Upper lobe of right lung (tissue), 1 donor: ENCODE measurements at places on chromosomes 4 and X.

DNA sequence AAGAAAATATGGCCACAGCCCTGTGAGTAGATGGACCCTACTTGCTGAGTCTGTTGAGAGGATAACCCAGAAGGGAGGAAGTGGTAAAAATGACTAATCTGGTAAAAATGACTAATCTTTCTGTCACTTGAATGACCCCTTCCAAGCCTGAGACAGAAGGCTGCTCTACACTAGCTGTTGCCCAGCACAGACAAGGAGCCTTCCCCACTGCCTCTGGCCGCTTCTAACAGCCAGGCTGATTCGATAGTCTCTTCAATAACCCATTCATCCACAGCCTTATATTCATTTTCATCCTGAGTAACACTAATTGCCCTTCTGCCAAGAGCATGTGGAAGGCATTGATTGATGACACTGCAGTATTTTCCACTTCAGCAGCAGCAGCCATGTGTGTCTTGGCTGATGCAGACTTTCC, 18.4 kb downstream of the MAGEB17 start:
- no peak overlapping the region for H3K27ac ChIP-seq
- H3K27me3 ChIP-seq = no peaks in the 10 kb centered on the region
- H3K4me1 ChIP-seq = no peaks in the 10 kb centered on the region
- no peak for DNase-seq
- no peak overlapping the region for H3K4me3 ChIP-seq

DNA sequence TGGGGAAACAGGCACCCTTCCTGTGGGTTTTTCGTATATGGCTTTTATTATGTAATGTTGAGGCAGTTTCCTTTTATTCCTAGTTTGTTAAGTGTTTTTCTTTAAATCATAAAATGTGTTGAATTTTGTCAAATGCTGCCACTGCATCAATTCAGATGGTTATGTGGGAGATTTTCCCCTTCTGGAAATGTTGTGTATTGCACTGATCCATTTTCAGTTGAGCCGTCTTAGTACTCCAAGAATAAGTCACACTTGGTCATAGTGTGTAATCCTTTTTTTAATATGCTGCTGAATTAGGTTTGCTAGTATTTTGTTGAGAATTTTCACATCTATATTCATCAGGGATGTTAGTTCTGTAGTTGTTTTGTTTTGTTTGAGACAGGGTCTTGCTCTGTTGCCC, 9.5 kb upstream of the CTBP1 start:
- H3K27me3 ChIP-seq = no peaks in the 10 kb centered on the region
- no peaks in the 10 kb centered on the region for H3K36me3 ChIP-seq
- DNase-seq = no peak
- no peak overlapping the region for H3K4me3 ChIP-seq
- H3K27ac ChIP-seq = no peak overlapping the region

DNA sequence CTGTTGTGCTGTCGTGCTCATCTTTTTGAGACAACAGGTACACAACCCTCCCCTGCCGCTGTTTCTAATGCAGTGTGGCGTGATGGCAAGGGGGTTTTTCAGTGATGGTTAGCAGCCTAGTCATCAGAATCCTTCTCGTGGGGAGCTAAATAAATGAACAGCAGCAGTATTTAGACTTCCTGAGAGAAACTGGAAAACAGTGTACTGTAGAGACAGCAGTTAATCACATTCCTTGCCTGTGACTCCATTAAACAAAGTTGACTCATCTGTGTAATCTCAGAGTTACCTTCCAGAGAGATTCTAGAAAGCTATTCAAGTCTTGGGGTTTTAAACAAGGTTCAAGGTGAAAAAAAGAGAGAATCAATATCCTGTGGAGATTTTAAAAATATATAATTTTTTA, 1753.2 kb upstream of the PCDH7 start:
- H3K27ac ChIP-seq = no peak overlapping the region
- H3K4me1 ChIP-seq = no peaks in the 10 kb centered on the region
- H3K36me3 ChIP-seq = no peaks in the 10 kb centered on the region
- H3K4me3 ChIP-seq = no peak overlapping the region

DNA sequence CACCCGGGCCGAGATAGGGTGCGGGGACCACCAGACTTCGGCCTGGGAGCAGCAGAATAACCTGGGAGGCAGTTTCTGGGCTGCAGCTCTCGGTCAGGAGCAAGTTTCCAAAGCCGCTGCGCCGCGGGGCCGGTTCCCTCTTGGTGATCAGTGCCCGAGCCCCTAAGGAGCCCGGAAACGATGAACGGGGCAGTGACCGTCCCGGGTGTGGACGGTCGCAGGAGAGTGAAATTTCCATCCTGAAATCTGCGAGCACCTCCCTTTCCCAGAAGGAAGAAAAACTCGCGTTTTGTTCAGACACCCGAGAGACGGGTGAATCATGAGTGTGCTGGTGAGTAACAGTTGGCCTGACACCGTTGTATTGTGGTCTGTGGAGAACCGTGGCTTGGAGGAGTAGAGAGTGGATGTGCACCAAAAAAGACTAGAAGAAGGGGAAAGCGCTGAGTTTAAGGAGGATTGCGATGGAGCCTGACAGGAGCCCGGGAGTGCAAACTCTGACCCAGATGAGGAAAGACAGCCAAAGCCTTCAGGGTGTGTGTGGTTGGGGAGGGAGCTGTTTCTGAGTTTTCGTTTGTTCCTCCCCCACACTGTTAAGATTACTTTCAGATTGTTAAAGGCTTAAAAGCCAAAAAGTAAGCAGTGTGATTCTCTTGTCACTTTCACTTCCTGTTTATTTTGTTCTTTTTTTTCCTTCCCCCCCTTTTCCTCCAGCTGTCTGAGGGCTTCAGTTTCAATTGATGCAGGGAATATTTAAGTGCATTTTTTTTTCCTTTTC, 828 bp downstream of the MCUB start:
- peaks cover 9% of the 10 kb centered on the region for H3K4me1 ChIP-seq
- peak overlapping the region; percentile 69 for H3K4me3 ChIP-seq
- no peaks in the 10 kb centered on the region for H3K27me3 ChIP-seq
- no peaks in the 10 kb centered on the region for H3K36me3 ChIP-seq

GRCh38 chrX:65723706-65724105, 56.3 kb downstream of the MSN start:
- no peaks in the 10 kb centered on the region for H3K27me3 ChIP-seq
- H3K4me1 ChIP-seq = peaks cover 31% of the 10 kb centered on the region
- no peak for DNase-seq
- H3K36me3 ChIP-seq = peaks cover 15% of the 10 kb centered on the region
- H3K27ac ChIP-seq = no peak overlapping the region
- no peak overlapping the region for H3K4me3 ChIP-seq

DNA sequence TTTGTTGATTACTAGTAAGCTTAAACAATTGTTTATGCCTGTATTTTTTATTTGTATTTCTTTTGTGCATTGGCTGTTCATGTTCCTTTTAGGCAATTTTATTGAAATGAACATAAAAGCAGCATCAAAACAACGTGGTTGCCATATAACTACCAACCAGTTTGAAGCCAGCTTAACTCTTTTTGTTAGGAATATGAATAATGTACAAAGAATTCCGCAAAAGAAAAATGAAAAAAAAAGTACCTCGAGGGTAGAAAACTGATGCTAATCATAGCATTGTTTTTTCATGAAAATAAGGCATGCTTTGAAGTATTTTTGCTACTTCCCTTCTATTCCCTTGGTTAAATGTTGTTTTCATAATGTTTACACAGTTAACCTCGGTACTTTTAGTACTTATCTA, 1024.0 kb upstream of the SLIT2 start:
- no peaks in the 10 kb centered on the region for H3K27me3 ChIP-seq
- H3K4me3 ChIP-seq = no peak overlapping the region
- DNase-seq = no peak
- H3K4me1 ChIP-seq = no peaks in the 10 kb centered on the region
- H3K36me3 ChIP-seq = no peaks in the 10 kb centered on the region
- H3K27ac ChIP-seq = no peak overlapping the region

DNA sequence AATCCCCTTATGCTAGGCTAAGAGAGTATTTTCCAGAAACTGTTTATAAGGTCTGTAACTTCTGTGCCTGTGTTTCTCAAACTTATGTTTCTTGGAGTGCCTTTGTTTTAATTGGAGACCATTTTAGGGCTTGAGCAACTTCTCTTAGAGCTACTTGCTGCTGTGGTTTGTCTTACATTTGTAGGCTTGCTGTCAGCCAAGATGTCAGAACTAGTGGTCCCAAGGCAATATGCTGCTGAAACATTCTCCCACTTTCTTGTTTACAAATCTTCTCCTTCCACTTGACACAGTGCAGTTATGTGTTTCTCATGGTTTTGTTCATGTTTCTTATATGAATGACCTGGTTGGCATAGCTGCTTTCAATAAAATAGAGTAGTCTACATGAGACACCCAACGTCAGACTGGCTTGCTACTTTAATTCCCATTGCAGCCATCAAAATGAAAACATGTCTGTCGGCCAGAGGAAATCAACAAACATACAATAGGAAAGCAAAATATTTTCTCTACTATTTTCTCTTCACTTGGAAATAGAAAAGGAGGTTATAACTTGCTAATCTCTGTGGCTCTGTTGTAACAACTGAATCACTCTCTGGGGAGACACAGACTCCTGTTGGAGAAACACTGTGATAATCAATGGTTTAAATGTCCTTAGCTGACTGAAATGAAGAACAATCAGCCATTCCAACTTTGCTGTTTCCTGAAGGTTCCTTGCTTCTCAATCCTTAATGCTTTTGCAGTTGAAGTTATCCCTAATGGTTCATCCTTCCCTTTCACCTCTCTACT, 426.4 kb downstream of the PDGFC start:
- no peaks in the 10 kb centered on the region for H3K36me3 ChIP-seq
- DNase-seq = no peak
- H3K27me3 ChIP-seq = no peaks in the 10 kb centered on the region

DNA sequence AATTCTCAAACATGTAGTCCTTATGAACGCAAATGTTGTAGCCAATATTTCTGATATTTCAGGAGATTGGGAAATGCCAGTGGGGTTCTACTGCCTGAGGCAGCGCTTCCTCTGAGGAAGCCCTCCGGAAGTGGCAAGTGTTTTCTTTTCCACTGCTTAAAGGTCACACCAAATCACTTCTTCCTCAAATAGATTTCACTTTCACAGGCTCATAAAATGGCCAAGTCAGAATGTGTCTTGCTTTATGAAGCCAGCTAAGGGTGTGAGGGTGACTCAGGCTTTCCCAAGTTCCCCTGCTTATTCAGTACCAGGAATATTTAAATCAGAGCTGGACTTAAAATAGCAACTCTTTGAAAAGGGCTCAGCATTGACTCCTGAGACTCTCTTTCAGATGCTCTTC, 514.2 kb upstream of the DIPK2B start:
- H3K27me3 ChIP-seq = no peaks in the 10 kb centered on the region
- H3K4me3 ChIP-seq = no peak overlapping the region
- DNase-seq = no peak
- H3K27ac ChIP-seq = no peak overlapping the region
- H3K36me3 ChIP-seq = no peaks in the 10 kb centered on the region

DNA sequence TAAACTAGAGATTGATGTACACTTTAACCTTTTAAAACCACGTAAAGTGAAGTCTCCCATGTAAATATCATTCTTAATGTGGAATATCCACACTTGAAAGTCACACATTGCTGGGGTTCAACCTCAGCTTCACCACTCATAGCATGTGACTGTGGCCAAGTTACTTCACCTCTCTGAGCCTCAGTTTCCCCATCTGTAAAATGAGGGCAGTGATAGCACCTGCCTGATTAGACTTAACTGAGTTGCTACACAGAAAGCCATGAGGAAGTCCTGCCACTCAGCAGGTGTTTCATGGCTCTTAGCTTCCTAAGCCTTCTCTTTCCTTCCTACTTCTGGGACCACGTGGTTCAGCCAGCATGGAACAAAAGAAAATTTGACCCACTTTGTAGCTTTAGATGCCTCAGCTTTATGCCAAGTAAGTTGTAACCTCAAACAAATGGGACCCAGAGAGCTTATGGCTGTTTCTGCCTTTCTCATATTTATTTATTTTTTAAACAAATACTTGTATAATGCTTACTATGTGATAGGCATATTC, 277.3 kb upstream of the KLF3 start:
- H3K36me3 ChIP-seq = no peaks in the 10 kb centered on the region
- H3K27me3 ChIP-seq = no peaks in the 10 kb centered on the region
- H3K4me1 ChIP-seq = peaks cover 23% of the 10 kb centered on the region
- H3K27ac ChIP-seq = no peak overlapping the region

DNA sequence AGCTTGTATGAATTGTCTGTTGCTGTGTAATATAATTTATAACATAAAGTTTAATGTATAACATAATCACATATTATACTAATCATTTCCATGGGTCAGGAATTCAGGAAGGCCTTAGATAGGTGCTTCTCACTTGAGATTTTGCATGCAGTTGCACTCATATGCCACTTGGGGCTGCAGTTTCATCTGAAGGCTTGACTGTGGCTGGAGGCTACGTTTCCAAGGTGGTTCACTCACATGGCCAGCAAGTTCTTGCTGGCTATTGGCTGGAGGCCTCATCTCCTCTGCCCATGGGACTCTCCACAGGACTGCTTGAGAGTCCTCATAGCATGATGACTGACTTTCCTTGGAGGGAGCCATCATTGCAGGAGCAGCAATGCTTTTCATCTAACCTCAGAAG, 53.4 kb upstream of the STX18 start:
- H3K36me3 ChIP-seq = no peaks in the 10 kb centered on the region
- H3K4me3 ChIP-seq = no peak overlapping the region
- no peaks in the 10 kb centered on the region for H3K27me3 ChIP-seq
- no peak overlapping the region for H3K27ac ChIP-seq
- DNase-seq = no peak

DNA sequence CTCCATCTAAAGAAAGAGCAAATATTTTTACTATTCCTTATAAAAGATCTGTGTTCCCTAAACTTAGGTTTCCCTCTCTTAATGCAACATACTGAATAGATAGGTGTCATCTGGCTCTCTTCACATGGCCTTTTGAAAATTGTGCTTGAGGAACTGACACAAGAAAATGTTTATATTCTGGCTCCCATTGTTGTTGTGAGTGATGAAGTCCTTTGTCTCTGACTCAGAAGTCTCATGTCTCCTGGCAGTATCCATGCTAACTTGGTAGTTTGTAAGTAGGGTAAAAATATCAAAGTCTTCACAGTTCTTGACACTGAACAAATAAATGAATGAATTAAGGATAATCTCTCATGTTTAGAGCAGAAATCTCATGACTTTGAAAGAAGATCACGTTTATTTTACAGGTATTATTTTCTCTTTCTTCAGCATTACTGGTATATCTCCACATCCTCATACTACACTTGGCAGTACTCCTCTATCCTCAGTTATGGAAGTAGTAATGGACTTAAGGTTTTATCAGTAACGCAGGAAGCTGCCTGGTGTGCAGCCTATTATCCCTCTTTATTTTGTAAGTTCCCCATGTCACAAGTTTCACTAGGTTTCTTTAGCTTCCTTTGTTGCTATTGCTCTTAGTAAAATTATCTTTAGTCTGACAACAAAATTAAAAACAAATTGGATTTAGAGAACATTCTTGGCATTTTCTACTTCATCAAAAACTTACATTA, 14.2 kb upstream of the PABPC4L start:
- no peak for DNase-seq
- H3K4me1 ChIP-seq = no peaks in the 10 kb centered on the region
- H3K27me3 ChIP-seq = no peaks in the 10 kb centered on the region
- no peaks in the 10 kb centered on the region for H3K36me3 ChIP-seq
- H3K27ac ChIP-seq = no peak overlapping the region

GRCh38 chrX:30219372-30219771, 4.0 kb downstream of the MAGEB2 start:
- no peaks in the 10 kb centered on the region for H3K4me1 ChIP-seq
- no peak overlapping the region for H3K4me3 ChIP-seq
- no peaks in the 10 kb centered on the region for H3K27me3 ChIP-seq
